MCF 10A (cell line): ENCODE measurements at places on chromosomes 11 and 22.

GRCh38 chr22:32532820-32533128 lies 58.2 kb downstream of the FBXO7 start:
- no peak for DNase-seq

- no peak for DNase-seq
Observed at GRCh38 chr22:35662914-35663313, 14.7 kb downstream of the APOL6 start.

GRCh38 chr11:122746611-122747244 lies 91.2 kb downstream of the UBASH3B start:
- DNase-seq, result no peak

GRCh38 chr11:129440028-129440713 lies 64.5 kb downstream of the BARX2 start:
- DNase-seq, result peak; percentile 78

DNA sequence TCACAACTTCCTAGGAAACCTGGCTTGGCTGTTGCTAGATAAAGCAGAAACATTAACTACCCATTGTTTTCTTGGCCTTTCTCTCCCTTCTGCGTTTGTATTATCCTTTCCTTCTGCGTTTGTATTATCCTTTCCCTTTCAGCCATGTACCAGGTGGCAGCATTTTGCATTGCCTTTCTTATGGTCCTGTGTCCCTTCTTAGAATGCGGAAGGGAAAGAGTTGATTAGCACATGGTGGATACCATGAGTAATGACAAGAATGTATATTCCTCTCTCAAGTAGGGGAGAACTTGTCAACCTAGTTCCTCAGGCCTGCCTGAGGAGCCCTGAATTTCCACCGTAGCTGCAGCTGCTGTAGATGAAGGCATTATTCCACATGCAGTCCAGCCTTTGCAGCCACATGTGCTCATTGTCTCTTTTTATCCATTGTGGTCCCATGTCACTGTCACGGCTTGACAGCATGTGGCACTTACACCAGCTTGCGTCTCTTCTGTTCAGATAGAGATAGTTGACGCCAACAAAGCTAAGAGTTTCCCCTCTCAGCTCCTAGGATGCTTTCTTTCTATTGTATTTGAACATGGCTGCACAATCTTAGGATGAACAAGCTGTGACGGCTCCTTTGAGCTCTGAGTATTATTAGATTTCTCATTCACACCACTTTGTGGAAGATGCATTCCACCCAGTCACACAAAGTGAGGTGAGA lies 44.8 kb downstream of the SLN start:
- no peak for DNase-seq

GRCh38 chr22:43263645-43264514 lies 76.9 kb upstream of the TTLL12 start:
- DNase-seq, result peak; percentile 72

DNA sequence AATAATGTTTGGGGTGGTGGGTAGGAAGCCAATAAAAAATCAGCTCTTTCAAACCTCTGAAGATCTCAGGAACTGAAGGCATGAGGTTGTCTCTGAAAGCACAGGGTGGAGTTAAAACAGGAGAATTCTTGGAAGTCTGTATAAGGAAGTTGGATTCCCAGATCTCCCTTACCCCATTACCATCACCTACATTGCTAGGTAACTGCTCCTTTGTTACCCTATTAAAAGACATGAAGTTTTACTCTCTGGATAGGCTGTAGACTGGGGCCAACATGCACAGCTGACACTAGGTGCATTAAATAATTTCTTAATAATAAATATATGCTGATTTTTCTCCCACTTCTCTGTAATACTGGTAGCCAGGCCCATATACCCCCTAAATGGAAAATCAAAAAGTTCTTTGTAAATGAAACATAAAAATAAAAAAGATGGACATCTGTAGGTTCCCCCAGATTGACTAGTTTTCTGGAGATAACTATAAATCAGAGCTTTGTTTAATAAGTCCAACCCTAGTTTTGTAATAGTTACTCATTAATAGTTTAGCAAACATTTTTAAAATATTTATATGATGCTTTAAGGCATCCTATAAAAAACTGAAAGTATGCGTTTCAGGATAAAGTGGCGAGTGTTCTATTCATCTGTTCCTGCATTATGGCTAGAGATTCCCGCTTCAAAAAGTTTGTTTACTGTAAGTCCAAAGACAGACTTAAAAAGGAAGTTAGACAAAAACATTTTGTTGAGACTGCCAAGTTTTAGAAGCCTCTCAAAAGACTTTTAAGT lies 63.8 kb downstream of the KIF18A start:
- no peak for DNase-seq

GRCh38 chr11:113806406-113806805 lies 26.8 kb downstream of the CLDN25 start:
- peak; percentile 50 for DNase-seq

- no peak for DNase-seq
Observed at GRCh38 chr11:86932259-86932585, 23.0 kb downstream of the FZD4 start.

DNA sequence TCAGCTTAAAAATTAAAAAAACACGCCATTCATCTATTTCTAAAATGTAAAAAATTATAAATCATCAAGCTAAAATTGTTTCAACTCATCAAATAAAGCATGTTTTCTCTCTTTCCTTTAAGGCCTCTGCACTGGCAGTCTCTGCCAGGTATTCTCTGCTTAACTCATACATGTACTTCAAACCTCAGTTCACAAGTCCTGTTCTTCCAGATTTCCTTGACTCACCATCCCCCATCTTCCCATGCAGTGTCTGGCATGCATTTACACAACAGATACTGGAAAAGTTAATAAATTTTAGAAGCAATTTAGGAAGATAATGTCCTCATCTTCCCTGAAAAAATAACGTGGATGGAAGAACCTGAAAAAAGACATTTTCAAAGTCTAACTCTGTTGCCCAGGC lies 32.5 kb downstream of the CSTF3 start:
- no peak for DNase-seq

DNA sequence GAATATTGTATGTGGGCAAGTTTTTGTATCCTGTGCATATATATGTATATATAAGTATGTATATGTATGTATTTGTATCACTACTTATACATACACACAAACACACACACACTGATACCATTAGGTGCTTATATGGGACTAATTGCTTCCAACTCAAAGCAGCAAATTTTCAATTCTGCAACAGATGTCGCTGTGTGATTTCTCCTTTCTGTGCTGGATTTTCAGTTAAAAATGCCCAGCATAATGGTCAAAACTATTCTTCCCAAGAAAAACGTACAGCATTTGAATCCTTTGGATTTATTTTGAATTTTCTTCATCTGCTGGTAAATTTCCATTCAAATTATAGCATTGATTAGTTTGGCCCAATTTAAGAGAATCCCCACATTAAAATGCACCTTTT lies 4.3 kb downstream of the CADM1 start:
- DNase-seq, result no peak

GRCh38 chr11:88341522-88342251 lies 4.2 kb upstream of the CTSC start:
- DNase-seq, result no peak

- no peak for DNase-seq
Observed at GRCh38 chr11:120260616-120261015, 20.7 kb downstream of the POU2F3 start.

DNA sequence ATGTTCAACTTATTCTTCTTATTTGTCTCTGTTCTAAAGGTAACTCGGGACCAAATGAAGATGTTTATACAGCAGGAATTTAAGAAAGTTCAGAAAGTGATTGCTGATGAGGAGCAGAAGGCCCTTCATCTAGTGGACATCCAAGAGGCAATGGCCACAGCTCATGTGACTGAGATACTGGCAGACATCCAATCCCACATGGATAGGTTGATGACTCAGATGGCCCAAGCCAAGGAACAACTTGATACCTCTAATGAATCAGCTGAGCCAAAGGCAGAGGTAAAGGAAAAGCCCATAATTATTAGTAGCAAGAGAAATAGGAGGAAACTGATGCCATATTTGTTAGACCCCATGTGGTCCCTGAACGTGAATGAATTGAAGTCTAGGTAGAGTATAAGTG lies 63.3 kb downstream of the TRIM44 start:
- peak; percentile 81 for DNase-seq

GRCh38 chr11:85076535-85077330 lies 550.4 kb downstream of the DLG2 start:
- peak; percentile 29 for DNase-seq

DNA sequence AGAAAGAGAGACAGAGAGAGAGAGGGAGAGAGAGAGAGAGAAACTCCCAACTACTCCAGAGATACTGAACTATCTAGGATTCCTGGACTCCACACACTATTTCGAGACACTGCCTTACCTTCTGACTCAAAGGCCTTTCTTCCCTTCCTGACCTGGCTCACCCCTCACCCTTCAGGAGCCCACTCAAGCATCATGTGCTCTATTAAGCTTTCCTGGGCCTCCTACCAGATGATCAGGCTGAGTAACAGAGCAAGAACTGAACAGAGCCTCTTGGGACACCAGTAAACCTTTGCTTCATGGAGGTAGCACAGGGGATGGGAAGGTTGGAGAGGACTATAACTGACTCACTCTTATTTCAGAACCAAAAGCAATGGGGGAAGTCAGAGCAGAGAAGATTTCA lies 31.4 kb downstream of the PLEKHA7 start:
- DNase-seq, result no peak

DNA sequence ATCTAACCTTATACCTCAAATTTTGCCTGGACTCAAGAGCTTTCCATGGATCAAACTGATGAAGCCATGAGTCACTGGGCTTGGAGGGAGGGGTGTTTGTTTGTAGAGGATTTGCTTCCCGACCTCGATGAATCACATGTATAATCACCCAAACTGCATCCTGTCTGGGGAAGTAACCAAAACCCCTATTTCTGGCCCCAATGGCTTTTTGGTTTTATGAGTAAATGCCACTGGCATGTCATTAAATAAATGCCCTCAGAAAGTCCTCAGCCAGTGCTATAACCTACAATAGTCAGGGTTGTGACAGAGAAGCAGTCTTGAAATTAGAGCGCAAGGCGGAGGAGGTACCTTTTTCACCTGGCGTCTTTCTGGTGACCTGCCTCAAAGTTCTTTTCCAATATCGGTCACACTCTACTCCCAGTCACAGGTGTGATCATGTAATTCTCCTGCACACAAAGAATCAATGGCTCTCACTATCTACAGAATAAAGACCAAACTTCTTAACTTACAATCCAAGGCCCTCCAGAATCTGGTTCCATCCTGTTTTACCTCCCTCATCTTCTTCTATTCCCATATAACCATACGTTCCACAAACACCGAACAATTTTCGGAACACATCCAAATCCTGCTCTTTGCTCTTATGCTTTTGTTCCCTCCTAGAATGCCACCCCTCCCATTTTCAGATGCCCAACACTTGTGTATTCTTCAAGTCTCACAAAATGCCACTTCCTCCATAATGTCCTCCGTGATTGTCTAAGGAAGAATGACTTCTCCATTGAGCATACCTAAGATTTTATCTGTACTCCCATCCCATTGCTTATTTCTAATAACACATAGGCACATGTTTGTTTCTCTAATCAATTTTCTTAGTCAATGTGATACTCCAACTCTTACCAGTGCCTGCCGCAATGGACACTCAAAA lies 81.3 kb upstream of the BLID start:
- peak; percentile 98 for DNase-seq

- DNase-seq, result no peak
Observed at GRCh38 chr11:100874203-100874602, 187.1 kb downstream of the ARHGAP42 start.

GRCh38 chr11:131723088-131723487 lies 352.7 kb downstream of the NTM start:
- no peak for DNase-seq

DNA sequence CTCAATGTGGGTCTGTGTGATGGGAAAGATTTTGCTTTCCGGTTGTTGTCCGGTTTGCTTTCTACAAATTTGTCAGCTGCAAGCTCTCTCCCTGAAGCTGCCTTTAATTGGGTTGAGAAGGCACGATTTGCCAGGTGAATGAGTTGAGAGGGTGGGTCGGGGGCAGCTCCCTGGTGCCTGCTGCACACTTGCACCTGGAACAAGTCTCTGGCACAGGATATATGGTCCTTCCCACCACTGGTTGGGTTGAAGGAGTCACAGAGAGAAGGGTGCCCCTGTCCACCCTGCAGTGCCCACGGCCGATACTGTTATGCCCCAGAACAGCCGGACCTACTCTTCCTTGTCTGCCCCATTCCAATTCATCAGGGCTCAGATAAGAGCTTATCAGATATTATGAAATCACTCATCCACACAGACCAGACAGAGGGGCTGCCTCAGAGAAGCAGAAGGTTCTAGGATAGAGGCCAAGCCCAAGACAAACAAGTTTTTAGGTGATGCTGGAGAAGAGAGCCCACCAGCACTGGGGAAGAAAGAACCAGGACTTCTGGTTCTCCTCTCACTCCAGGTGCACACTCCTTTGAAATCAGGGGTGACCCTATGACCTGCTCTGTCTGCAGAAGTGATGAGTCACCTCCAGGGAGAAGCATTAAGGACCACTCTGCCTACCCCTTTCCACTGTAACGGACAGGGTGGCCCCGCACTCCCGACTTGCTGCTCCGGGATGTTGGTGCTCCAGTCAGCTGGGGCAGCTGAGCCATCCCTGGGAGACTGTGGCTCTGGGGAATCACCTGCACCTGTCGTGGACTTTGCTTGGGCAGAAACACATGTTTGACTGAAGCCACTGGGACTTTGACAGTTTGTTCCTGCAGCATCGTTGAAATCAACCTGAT lies 45.3 kb downstream of the RTL6 start:
- DNase-seq, result no peak

DNA sequence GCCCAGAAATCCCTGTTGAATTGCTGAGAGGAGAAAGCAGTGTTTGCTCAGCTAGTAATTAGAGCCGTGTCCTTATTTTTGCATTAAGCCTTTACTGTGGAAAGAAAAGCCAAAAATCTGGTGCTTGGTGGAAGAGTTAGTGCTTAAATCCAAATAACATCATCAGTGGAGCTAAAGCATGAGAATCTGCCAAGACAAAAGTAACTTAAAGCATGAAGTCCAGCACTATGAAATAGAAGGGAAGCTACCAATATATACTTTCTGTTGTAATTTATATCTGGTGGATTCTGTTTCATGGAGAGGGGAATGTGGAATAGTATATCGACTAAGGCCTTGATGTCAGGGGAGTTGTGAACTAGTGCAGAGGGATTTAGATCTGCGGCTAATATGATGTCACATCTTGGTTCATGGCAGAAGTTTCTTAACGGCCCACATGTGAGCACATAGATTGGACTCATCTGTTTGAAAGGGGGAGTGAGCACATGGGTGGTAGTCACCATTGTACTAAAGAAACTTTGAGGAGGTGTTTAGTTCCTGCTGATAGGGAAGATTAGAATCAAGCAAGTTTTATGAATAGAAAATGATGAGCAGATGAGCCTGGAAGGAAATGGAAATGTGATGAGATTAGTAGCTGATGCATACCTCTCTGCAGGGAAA lies 224.4 kb upstream of the MTNR1B start:
- no peak for DNase-seq
